Memory B cell (primary cell): ENCODE measurements at places on chromosomes 5 and 9.

DNA sequence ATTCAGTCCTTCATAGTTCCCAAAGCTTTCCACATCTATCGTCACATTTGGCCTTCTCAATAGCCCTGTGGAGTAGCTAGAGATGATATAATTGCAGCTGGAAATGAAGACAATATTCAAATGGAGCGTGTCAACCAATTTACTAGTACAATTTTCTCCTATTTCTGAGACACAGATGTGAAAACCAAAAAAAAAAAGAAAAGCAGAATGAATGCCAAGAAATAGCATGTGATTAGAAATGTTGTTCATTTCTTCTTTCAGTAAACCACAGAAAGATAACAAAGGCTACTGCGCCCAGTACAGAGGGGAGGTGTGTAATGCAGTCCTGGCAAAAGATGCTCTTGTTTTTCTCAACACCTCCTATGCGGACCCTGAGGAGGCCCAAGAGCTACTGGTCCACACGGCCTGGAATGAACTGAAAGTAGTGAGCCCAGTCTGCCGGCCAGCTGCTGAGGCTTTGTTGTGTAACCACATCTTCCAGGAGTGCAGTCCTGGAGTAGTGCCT, 99.0 kb downstream of the MUSK start:
- DNase-seq = no peak

GRCh38 chr5:124546643-124547042, 199.8 kb downstream of the ZNF608 start:
- no peak for DNase-seq

DNA sequence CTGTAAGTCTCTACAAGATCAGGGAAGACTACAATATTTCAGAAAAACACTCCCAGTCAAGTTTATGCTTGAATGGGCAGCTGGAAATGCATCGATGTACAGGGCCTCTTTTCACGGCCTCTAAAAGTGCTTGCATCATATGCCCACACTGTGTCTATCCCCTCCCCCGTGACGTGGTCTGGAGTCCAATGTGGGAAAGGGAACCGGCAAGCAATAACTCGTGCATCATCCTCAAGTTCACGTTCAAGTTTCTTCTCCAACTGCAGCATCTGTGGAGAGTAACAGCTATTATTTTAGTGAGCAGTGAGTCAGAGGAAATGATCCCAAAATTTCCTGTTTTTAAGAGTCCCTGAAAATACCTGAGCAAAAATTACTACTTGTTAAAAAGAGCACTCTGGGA, 22.3 kb downstream of the ATPSCKMT start:
- DNase-seq = no peak

DNA sequence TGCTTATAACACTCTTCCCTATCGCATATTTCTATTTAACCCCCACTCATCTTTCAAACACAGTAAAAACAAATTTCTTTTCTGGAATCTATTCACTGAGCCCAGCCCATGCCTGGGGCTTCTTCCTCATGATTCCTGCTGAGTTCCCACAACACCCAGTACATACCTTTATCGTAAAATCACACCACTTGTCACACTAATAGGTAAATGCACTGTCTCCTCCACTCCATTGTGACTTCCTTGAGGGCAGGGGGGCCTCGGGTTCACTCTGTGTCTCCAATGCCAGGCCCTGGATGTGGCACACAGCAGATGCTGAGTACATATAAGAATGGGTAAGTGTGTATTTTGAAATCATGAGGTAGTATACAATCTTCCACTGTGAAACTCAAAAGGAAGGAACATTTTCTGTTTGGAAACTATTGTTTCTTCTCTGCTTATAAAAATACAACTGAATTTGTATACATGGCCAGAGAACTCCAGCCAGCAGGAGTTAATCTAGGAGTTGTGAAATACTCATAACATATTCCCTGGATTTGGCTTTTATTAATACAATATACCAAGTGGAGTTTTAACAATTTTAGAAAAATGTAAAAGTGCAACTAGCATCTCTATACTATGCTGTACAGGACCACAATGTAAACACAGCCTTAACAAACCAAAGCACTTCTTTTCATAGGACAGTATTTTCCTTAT, 7.2 kb downstream of the PLK2 start:
- no peak for DNase-seq

- DNase-seq = no peak
These were observed 165.3 kb upstream of the GAS1 start for GRCh38 chr9:87112656-87113055.
